ENCODE measurements at places on chromosomes 13 and 19.

DNA sequence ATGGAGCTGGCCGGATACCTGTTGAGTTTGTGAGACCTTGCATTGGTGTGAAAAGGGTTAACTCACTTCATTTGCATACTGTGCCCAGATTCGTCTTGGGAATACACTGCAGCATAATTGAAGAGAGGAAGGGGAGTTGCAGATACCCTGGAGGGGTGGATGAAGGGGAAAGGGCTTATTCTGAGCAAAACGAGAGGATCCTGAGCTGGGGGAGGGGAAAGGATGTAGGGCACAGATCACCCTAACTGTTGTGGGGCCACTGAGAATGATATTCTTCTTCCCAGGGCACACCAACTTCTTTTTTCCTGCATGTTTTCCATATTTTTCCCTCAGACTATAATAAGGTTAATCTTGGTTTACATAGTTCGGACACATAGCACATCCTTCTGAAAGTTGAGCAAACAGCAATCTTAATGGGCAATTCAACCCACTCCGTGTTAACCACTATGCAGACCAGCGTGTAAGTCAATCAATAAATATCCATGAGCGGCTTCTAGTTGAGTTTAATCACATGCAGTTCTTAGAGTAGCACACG is 11.7 kb upstream of the PTPRS start:
- no peak for DNase-seq

GRCh38 chr13:85808811-85809210 is 9.6 kb upstream of the SLITRK6 start:
- no peak for DNase-seq

DNA sequence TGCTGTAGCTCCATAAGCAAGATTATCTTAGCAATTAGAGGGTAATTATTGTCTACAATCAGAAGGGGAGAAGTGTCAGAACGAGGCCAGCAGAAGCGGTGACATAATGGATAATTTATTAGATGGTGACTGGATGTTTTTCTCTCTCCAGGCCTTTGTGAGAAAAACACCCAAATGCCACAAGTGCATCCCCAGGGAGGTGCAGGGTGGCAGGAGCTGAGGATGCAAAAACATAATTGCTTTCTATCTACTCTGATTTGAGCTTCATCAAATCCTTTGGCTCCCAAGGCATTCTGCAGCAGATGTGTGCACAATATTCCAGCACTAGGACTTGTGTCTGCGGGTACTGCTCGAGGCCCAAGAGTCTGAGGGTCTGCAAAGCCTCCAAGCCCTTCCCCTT is 220.1 kb upstream of the SERP2 start:
- no peak for DNase-seq

- DNase-seq, result no peak
These were observed 34.2 kb downstream of the SACS start for GRCh38 chr13:23399347-23399746.

- no peak for DNase-seq
These were observed 180.5 kb upstream of the SLC10A2 start for GRCh38 chr13:103246581-103247200.

DNA sequence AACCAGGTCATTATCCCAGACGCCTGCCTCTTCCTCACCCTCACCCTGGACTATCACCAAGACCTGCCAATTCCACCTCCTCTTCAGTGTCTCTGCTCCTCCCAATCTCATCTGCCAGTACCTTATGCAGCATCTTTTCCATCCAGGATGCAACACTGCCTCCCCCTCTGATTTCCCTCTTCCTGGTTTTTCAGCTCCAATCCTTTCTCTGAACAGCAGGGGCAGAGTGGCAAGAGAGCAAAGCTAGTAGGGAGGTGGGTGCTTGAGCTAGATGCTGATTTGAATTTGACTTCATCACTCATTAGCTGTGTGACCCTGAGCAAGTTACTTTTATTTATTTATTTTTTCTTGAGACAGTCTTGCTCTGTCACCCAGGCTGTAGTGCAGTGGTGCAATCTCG is 25.6 kb upstream of the CABP5 start:
- no peak for DNase-seq

DNA sequence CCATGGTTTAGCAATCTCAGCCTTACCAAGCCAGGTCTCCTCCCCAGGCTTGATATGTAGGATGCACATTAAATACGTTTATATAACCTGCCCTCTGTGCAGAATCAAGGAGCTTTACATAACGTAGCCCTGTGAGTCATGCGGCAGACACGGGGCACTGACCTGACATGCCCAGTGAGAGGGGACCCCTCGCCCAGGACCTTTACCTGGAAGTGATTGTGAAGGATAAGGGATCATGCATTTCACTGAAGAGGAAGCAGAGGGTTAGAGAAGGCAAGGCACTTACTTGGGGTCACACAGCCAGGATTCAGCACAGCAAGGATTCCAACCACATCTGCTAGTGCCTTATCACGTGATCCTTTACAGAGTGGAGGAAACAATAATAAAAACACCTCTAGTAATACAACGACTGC is 18.9 kb upstream of the FOSB start:
- DNase-seq, result no peak

- no peak for DNase-seq
These were observed 150.0 kb downstream of the DPF1 start for GRCh38 chr19:38073841-38074685.

GRCh38 chr19:28883241-28883693 is 329.7 kb downstream of the UQCRFS1 start:
- DNase-seq, result no peak

DNA sequence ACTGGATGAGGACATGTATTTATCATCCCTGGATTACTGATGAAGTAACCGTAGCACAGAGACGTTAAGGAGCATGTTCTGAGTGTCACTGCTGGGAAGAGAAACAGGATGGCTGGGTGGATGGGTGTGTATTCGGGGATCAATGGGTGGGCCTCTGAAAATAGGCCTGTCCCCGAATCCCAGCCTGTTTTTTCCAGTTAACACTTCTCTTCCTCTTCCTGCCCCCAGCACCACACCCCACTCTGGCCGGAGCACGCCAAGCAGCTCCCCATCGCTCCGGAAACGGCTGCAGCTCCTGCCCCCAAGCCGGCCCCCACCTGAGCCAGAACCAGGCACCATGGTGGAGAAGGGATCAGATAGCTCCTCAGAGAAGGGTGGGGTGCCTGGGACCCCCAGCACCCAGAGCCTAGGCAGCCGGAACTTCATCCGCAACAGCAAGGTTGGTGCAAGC is 8.8 kb downstream of the GRAMD1A start:
- no peak for DNase-seq

DNA sequence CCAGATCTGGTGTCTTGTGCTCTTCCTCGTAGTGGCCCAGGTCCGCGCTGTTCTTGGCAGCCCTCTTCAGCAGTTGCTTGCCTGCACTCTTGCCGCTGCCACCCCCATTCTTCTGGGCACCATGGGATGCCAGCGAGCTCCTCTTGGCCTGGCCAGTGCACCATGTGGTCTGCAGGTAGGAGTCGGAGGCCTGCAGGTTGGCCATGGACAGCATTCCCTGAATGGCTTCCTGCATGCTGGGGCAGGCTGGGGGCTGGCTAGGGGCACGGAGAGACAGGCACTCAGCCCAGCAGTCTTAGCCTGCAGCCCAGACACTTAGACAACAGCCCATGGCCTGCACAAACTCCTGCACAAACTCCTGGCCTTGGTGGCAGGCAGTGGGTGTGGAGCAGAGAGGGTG is 234.9 kb downstream of the TUBA3C start:
- DNase-seq, result no peak

DNA sequence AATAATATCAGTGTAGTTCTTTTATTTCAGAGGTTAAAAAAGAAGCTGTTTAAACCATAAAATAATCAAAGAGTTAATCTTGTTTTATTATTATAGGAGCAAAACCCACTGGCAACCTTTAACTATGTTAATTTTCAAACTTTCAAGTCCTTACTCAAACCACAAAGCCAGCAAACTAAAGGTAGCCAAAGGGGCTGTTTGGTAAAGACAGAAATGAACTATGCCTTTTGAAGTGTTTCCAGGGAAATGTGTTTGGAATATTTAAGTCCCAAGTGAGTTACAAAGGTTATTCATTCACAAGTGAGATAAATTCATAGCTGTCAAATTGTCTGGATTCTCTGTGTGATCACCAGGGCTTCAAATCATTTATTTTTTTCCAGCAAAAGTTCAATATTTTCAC is 264.7 kb downstream of the MZT1 start:
- DNase-seq, result no peak

- no peak for DNase-seq
These were observed 3.4 kb downstream of the FNDC3A start for GRCh38 chr13:48978942-48979601.

DNA sequence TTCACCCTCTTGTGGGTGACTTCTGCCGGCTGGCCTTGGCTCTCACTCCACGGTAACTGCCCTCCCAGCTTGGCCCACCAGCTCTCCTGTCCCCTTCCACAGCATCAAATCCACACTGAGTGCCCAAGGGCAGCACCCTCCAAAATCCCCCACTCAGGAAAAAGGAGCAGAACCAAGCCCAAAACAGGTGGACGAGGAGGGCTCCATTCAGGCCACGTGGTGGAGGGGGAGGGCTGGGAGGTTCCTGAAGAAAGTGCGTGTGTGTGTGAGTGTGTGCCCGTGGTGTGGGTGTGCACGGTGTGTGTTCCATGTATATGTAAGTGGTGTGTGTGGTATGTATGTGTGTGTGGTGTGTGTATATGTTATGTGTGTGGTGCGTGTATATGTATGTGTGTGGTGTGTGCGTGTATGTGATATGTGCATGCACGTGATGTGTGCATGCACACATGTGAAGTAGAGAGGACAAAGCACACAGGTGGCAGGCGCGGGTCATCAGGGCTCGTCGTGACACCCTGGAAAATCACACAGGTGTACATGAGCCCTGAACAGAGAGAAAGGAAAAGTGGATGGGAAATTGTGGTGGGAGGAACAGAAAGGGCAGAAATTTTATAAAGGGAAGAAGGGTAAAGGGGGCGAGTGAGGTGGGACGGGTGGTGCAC is 76.9 kb downstream of the COL4A1 start:
- DNase-seq, result no peak

DNA sequence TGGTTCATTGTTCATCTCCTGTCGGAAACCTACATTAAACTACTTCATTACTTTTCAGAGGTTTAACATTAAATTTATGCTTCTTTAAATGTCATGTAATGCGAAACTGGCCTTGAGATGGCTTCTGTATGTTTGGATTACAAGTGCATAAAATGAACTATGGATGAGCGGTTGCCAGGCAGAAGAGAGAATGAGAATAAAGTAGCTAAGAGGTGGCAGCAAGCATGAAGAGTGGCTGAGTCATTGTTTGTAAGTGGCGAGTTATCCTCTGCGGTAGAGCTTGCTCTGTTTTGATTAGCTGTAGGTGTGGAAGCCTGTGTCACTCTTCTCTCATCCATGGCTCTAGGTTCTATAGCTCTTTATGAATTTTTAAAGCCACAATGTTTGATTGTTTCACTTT is 1139.6 kb upstream of the PCDH9 start:
- DNase-seq, result no peak

- DNase-seq, result no peak
These were observed 131.8 kb downstream of the STARD13 start for GRCh38 chr13:33153421-33154404.

Measured in lower lobe of right lung (tissue), 2 donors.